MCF 10A (cell line): ENCODE measurements at places on chromosomes 7 and 10. TPM values are rescaled to one million over a fixed set of nuclear protein-coding genes. Genes with fewer than 3 reads are reported as not detected.

Gene INA
- total RNA-seq = not detected in 2 replicates

Gene CPA2
- total RNA-seq = not detected in 2 replicates

GRCh38 chr10:19819419-19820033 is 3.3 kb downstream of the PLXDC2 start:
- H3K27ac ChIP-seq = peak overlapping the region; percentile 6
- no peak overlapping the region for H3K4me3 ChIP-seq
- no peaks in the 10 kb centered on the region for H3K27me3 ChIP-seq
- peak; percentile 89 for DNase-seq

- no peak overlapping the region for H3K27ac ChIP-seq
- peaks cover 6% of the 10 kb centered on the region for H3K4me1 ChIP-seq
- no peak overlapping the region for H3K4me3 ChIP-seq
- no peaks in the 10 kb centered on the region for H3K27me3 ChIP-seq
Measured at GRCh38 chr7:102425639-102426267, 7.6 kb upstream of the ORAI2 start.
